ENCODE measurements at places on chromosomes 3 and 15. TPM values are rescaled to one million over a fixed set of nuclear protein-coding genes. Genes with fewer than 3 reads are reported as not detected.

- DNase-seq: no peak
Measured at GRCh38 chr3:64684715-64685261, 3.0 kb downstream of the ADAMTS9 start.

The RASGRP1 gene
- total RNA-seq: not detected

- DNase-seq: no peak
Measured at GRCh38 chr3:42094128-42094527, 3.0 kb downstream of the TRAK1 start.

DNA sequence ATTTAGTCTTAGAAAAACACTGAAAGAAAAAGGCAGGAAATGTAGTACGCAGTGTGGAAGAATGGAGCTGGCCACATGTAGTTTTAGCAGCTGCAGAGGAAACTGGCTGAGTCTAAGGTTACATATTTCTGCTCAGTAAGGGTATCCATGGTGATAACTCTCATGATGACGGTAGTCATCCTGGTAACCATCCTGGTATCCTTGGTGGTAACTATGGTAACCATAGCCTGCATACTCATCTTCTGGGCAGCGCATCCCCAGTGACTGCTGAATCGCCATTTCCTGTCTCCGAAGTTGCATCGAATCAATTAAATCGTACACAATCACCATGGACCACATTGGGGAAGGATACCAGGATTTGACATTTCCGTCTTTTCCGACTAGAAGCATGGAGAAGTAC is 35.7 kb downstream of the CCDC80 start:
- DNase-seq: peak; percentile 33

GRCh38 chr3:158167737-158168557 is 58.1 kb downstream of the RSRC1 start:
- DNase-seq: peak; percentile 81

Measured in MG63 (cell line).